ENCODE measurements at places on chromosomes 11 and 22.
A peak's percentile ranks its signal among the peaks of the same experiment; 100 is the strongest.

GRCh38 chr11:19546325-19546724 is 166.3 kb upstream of the NAV2 start:
- no peak overlapping the region for H3K27ac ChIP-seq
- no peak overlapping the region for H3K4me3 ChIP-seq
- H3K36me3 ChIP-seq = no peaks in the 10 kb centered on the region
- no peaks in the 10 kb centered on the region for H3K4me1 ChIP-seq
- DNase-seq = no peak
- H3K27me3 ChIP-seq = peaks cover 65% of the 10 kb centered on the region

DNA sequence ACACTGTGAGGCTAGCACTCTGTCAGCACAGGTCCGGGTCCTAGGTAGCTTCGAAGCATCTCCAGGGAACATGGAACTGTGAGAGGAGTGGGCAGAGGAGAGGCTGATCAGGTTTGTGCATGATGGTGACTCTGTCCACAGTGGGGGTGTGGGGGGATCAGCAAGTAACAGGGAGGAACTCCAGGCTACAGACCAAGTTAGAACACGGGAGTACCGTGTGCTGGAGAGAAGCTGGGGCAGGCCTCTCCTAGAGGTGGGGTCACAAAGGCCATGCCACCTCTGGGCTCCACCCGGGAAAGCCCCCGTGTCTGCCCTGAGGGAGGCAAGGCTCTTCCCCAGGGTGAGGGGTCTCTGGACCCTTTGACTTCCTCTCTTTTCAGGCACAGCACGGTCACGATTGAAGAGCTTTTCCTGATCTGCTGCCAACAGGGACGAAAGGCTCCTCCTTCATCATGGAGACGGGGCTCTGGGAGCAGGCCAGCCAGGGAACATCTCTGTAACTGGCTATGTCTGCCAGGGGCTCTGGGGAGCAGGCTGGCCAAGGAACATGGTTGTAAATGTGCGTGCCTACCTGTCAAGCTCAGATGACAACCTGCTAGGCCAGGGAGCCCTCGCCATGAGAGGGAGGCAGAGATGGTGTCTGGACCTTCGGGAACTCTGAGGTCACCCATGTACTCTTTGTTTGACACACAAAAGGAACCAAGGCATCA is 1476.1 kb downstream of the BRD1 start:
- H3K27me3 ChIP-seq = no peaks in the 10 kb centered on the region
- H3K4me3 ChIP-seq = no peak overlapping the region
- no peaks in the 10 kb centered on the region for H3K4me1 ChIP-seq
- H3K27ac ChIP-seq = no peak overlapping the region
- no peak for DNase-seq
- H3K36me3 ChIP-seq = no peaks in the 10 kb centered on the region

DNA sequence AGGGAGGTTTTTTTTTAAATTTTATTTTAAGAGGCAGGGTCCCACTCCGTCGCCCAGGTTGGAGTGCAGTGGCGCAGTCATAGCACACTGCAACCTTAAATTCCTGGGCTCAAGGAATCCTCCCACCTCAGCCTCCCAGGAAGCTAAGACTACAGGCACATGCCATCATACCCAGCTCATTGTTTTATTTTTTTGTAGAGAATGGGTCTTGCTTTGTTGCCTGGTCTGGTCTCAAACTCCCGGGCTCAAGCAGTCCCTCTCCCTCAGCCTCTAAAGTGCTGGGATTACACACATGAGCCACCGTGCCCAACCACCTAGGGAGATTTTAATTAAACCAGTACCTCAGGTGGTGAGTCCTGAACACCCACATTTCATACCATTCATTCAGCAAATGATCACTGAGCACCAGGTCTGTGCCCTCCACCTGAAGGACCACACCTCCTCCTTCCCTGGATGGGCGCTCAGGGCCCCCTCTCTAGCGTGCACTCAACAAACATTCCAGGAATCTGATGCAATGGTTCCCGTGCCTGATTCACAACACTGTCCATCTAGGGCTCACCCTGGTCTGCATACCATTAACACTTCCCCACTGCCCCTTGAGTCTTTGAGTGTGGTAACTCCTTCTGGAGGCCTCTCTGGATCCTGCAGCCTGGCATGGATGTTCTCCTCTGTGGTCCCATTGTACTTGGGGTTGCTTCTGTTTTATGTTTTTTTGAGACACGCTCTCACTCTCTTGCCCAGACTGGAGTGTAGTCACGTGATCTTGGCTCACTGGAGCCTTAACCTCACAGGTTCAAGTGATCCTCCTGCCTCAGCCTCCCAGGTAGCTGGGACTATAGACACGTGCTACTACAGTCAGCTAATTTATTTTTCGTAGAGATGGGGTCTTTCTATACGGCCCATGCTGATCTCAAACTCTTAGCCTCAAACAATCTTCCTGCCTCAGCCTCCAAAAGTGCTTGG is 9.6 kb upstream of the MYH9 start:
- H3K4me3 ChIP-seq = no peak overlapping the region
- H3K4me1 ChIP-seq = peaks cover 23% of the 10 kb centered on the region
- peak; percentile 72 for DNase-seq
- no peaks in the 10 kb centered on the region for H3K36me3 ChIP-seq

DNA sequence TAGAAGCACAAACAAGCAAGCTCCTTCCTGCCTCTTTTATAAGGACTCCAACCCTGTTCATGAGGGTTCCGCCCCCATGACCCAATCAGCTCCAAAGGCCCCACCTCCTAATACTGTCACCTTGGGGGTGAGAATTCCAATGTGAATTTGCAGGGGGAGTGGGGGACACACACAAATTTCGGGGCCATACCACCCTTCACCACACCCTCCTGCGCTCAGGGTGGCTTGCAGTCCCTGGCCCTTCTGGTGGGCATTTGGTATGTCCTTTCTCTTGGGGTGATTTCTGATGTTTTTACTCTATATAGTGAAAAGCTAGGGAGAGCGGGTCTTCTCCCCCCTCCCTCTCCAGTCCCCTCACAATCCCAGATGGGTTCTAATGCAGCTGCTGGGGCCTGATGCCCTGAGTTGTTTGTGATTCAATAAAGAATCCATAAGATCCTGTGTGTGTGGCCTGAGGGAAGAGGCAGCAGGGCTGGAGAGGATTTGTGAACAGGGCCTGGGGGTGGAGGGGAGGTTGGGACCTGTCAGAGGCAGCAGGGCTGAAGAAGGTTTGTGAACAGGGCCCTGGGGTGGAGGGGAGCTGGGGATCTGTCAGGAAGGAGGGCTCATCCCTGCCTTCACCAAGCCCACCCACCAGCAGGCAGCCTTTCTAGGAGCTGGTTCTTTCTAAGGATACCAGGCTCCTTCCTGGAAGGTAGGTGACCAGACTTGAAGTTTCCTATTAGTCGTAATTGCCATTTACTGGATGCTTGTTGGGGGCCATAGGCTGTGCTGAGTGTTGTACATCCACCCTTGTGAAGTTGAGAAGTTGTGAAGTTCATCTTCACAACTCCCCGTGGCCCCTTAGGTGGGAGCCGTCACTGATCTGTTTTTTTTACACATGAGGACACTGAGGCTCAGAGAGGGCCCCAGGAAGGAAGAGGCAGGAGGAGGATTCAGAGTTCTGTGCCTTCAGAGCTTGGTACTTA is 7.9 kb downstream of the SLC35C1 start:
- H3K36me3 ChIP-seq = peaks cover 32% of the 10 kb centered on the region
- no peak overlapping the region for H3K27ac ChIP-seq
- no peak overlapping the region for H3K4me3 ChIP-seq
- DNase-seq = no peak

DNA sequence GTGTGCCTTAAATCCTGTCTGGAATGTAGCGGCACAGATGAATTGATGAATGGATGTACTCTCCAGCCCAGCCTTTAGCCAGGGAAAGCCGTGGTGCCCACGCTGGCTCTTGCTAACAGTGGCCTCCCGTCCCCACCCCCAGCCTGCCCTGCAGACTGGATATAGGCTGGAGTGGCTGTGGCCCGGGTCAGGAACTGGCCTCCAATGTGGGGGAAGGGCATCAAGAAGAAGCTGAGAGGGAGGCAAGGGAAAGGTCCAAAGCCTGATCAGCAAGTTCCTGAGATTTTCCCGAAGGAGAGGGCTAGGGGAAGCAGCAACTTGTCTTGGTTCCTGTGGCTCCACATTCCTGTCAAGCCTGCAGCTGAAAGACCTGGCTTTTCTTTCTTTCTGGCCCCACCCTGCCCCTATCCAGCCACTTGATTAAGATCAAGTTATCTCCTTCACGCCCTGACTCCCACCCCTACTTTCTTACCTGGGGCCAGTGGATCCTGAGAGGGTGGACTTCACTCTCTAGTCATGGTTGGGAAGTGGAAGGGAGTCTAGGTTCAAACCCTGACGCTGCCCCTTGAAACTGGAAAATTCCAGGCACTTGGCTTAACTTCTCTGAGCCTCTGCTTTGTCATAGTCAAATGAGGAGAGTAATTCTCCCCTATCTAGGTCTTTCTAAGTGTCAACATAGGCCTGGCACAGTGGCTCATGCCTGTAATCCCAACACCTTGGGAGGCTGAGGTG is 11.0 kb upstream of the MICALL1 start:
- no peaks in the 10 kb centered on the region for H3K27me3 ChIP-seq
- H3K27ac ChIP-seq = no peak overlapping the region
- peaks cover 7% of the 10 kb centered on the region for H3K36me3 ChIP-seq
- no peak for DNase-seq
- H3K4me1 ChIP-seq = peaks cover 24% of the 10 kb centered on the region

DNA sequence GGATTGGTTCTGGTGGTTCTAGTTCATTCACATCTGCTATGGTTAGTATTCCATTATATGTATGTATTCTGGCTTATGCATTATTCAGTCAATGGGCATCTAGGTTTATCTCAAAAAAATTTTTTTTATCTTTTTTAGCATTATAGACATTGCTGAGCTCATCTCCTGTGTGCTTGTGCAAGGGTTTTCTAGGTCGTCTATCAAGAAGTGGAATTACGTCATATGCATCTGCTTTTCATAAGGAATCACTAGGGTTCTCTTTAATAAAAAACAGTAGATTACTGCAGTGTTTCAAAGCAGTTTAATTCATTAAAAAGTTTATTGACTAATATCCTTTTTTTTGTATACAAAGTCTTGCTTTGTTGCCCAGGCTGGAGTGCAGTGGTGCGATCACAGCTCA is 21.3 kb downstream of the TBC1D22A start:
- no peaks in the 10 kb centered on the region for H3K4me1 ChIP-seq
- H3K36me3 ChIP-seq = no peaks in the 10 kb centered on the region
- no peak overlapping the region for H3K27ac ChIP-seq

DNA sequence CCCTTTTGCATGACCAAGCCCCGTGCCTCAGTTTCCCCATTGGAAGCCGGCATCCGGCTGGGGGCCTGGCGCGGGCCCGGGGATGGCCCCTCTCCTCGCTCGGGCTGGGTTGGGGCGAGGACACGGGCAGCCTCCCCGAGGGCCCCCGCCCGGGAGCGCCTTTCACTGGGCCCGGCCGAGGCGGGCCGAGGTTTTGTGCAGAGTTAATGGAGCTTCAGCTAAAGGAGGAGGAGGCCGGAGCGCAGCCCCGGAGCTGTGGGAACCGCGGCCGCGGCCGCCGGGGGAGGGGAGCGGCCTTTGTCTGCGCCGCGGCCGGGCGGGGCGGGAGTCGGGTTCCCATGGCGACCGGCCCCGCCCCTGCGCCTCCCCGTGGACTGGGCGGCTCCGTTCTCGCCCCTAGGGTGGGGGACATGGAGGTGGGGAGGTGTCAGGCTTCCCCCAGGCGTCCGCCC is 1.4 kb upstream of the MAPK11 start:
- no peak overlapping the region for H3K27ac ChIP-seq
- peak; percentile 38 for DNase-seq
- H3K4me1 ChIP-seq = peaks cover 13% of the 10 kb centered on the region
- H3K4me3 ChIP-seq = no peak overlapping the region
- no peaks in the 10 kb centered on the region for H3K27me3 ChIP-seq

GRCh38 chr22:30680991-30681770 is 13.5 kb upstream of the OSBP2 start:
- H3K4me1 ChIP-seq = no peaks in the 10 kb centered on the region
- no peaks in the 10 kb centered on the region for H3K36me3 ChIP-seq
- peaks cover 14% of the 10 kb centered on the region for H3K27me3 ChIP-seq

DNA sequence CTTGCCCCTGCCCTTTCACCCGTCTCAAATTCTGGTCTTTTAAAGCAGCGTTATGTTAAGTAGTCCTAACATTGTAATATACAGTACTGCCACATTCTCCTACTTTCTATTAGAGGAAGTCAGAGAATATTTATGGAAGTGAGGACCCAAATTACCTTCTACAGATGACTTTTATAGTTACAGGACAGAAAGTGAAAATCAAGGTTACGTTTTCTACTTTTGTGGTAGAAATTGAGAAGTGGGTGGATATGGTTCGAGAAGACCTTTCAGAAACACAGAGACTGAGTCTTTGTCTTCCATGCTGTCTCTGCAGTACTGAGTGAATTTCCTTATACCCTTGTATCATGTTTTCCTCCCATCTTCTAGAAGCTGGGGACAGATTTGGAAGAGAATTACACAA is 17.1 kb downstream of the SC5D start:
- H3K4me1 ChIP-seq = no peaks in the 10 kb centered on the region
- no peak for DNase-seq
- H3K4me3 ChIP-seq = no peak overlapping the region
- H3K36me3 ChIP-seq = peaks cover 6% of the 10 kb centered on the region

DNA sequence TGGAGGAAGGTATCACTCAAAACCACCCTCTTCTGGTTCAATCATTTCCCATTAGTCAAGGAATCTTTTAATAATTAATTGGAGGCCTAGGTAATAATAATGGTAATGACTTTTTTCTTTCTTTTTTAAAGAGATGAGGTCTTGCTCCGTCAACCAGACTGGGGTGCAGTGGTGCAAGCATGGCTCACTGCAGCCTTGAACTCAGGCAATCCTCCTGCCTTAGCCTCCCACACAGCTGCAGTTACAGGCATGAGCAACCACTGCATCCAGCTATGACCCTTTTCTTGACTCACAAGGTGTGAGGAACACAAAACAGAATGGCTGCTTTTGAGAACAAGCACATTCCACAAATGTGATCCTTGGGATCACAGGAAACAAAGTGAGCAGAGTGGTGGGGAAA is 3.6 kb downstream of the POLDIP3 start:
- no peaks in the 10 kb centered on the region for H3K27me3 ChIP-seq
- peaks cover 29% of the 10 kb centered on the region for H3K4me1 ChIP-seq
- no peak overlapping the region for H3K27ac ChIP-seq
- peak; percentile 52 for DNase-seq
- no peak overlapping the region for H3K4me3 ChIP-seq
